Endothelial cell (in vitro differentiated cells): ENCODE measurements at places on chromosomes 1 and 21. TPM values are rescaled to one million over a fixed set of nuclear protein-coding genes. Genes with fewer than 3 reads are reported as not detected.

DNA sequence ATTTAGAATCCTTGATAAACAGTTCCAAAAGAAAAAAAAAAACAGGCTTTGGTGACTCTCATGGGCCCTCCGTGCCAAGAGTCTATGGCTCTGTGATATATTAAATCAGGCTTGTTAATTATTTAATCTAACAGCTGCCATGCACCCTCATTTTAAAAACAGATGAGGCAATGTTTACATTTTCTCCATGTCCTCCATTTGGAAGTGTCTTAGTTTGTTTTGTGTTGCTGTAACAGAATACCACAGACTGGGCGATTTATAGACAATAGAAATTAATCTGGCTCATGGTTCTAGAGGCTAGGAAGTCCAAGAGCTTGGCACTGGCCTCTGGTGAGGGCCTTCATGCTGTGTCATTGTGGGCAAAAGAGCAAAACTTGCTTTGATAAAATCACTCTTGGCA is 58.0 kb downstream of the B3GALT5 start:
- no peak for DNase-seq

CA6 gene
- total RNA-seq, result 2.5 TPM

ALG14 gene
- total RNA-seq, result 2.2 TPM

TNFRSF8 gene
- 1.9 TPM for total RNA-seq

GRCh38 chr1:28885977-28886730 is 28.2 kb upstream of the EPB41 start:
- no peak for DNase-seq

DNA sequence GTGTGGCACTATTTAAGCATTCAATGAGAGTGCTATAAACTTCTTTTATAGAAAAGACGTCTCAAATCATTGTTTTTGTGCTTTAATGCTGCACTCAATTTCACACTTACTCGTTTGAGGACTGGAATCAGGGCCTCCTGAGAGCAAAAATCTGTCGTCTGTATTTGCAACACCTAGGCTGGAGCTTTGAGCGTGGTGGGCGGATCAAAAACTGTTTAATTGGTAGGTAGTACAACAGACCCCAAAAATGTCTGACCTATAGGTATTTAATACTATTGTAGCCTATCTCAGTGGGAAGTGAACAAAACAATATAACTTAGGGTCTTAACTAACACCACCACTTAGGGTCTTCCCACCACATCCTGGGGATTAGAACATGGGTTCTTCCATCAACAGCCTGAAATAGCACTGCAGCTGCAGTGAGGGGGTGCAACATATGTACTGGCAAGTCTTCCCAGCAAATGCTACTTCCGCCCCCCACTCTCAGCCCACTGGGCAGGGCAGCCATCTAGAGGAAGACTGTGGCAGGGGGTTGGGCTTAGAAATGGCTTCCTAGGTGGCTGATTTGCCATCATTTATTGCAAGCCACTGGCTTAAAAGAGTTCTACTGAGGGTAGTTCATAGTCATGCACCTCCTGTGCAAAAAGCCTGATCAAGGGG is 48.3 kb downstream of the CD46 start:
- no peak for DNase-seq

ABCA4 gene
- 51.7 TPM for total RNA-seq

DNA sequence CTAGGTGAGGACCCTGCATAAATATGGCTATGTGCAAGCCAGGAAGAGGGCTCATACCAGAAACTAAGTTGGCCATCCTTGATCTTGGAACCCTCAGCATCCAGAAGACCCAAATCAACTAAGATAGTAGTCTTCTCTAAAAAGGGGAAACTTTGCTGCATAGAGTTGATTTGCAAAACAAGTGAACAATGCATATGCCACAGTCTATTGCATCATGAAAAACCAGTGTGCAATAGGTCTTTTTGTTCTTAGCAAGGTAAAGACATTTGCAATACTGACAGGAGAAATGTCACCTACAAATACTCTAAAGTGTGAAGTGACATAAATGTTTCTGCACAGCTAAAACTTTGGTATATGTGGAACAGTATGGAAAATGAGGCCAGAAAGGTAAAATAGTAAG is 2.0 kb upstream of the IFI16 start:
- DNase-seq, result no peak

ELAVL4 gene
- total RNA-seq, result 3.0 TPM

GRCh38 chr1:197471248-197471985 is 203.4 kb downstream of the CRB1 start:
- no peak for DNase-seq

DNA sequence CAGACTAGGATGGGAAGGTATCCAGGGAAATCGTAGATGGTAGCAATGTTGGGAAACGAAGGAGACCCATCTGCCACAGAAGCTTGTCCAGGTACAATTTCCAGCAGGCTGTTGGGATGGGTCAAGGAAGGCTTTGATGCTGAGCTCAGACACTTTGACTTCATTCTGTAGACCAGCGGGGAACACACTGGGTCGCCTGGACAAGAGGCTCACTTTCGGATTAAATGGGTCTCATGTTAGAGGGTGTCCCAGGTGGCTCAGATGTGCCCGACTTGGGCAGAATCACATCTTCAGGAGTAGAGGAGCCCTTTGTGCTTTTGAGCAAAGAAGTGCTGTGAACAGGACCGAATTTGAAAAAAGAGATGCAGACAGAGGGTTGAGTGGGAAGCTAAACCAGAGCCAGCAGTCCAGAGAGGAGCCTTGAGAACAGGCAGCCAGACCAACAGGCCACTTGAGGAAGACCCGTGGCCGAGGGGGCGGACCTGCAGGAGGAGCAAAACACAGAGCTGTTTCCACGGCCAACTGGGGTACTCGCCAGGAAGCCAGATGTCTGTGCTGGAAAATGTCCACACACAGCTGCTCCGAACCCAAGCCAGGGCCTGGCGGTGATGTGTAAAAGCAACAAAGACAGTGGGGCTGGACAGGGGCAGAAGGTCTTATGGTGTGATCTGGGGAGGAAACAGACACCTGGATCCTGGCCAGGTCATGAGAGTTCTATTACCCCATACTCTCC is 146.9 kb downstream of the AJAP1 start:
- no peak for DNase-seq

- no peak for DNase-seq
Observed at GRCh38 chr1:107454791-107455190, 314.0 kb downstream of the NTNG1 start.

DNA sequence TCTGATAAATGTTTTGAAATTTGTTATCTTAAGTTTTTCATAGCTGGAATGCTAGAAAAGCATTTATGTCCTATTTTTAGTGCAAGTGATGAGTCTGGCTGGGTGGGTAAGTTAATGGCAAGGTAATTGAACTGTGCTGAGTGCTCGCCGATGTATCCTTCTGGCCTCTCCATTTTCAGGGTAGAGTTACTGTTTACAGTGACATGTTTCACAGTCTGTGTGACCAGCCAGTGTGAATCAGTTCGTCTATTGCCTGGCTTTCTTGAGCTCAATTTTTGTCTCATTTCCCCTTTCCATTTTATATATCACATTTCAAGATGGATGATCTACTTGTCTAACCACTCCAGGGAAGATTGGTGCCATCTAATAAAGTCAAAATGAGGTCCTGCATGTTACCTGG is 44.1 kb downstream of the ITSN1 start:
- DNase-seq, result no peak

- DNase-seq, result peak; percentile 55
Observed at GRCh38 chr1:16612332-16613172, 812 bp downstream of the NBPF1 start.

VASH2 gene
- total RNA-seq, result 8.3 TPM

FAM78B gene
- total RNA-seq, result 1.3 TPM

DNA sequence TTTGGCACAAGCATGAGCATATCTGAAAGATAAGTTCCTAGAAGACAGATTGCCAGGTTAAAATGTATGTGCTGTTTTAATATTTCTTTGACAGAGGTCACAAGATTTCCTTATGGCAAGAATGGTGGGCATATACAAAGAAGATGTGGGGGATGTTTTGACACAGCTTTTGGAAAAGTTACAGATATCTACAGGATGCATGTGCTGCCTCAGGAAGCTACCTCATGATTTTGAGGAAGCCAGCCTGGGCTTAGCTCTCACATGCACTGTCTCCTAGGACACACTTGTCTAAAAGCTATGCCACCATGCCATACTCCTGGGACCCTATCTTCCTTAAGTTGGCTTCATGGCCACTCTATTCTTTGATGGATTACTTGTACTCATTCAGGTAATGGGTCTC is 99.9 kb downstream of the C1orf94 start:
- DNase-seq, result peak; percentile 11

DNA sequence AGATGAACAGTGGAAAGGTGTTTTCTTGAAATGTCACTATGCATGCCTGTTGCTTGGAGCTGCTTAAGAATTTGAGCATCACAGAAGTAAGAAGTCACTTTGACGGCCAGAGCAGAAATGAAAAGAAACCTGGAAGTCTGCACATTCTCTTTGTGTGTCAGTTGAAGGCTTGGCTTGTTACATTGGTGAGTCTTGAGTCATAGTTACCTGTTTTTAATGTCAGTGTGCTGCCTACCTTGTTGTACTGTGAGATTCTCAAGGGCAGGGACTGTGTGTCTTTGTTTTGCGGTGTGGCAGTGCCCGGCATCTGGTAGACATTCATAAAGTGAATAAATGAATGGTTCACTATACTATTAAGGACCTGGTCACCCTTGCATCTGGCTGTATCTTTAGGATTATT is 9.9 kb downstream of the OTUD3 start:
- no peak for DNase-seq

- no peak for DNase-seq
Observed at GRCh38 chr1:105591681-105592080, 1464.8 kb upstream of the PRMT6 start.

DNA sequence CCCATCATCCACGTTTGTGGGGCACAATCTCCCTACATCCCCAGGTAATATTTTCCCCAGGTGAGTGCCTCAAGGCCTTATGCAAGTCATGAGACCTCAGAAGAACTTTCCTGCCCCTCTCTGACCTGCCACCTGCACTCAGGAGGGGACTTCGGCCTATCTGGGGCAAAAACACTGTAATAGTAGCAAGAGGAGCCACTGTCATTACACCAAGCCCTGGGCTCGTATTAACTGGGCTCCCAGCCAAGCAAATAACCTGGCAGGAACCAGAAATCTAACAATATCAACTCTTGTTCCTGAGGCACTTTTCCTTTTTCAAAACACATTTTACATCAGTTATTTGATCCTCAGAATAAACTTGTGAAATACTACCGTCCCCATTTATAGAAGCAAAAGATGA is 30.9 kb downstream of the LAMB3 start:
- no peak for DNase-seq

DSTYK gene
- total RNA-seq, result 12.2 TPM

DNA sequence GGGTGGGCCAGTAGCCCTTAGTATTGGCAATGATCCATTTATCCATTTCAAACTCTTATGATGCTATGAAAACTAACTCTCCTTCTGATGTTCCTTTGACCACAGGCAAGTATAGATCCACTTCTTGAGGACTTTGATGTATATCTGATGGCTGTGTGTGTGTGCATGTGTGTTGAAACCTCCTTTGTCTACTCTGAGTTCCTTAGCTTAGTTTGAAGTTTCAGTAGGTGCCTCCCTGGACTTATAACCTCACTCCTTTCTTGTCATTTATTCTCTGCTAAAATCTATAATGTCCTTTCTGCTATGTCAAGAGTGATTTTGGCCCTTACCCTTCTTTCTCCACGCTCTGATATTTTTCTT is 409.3 kb downstream of the PRDM2 start:
- no peak for DNase-seq

DNA sequence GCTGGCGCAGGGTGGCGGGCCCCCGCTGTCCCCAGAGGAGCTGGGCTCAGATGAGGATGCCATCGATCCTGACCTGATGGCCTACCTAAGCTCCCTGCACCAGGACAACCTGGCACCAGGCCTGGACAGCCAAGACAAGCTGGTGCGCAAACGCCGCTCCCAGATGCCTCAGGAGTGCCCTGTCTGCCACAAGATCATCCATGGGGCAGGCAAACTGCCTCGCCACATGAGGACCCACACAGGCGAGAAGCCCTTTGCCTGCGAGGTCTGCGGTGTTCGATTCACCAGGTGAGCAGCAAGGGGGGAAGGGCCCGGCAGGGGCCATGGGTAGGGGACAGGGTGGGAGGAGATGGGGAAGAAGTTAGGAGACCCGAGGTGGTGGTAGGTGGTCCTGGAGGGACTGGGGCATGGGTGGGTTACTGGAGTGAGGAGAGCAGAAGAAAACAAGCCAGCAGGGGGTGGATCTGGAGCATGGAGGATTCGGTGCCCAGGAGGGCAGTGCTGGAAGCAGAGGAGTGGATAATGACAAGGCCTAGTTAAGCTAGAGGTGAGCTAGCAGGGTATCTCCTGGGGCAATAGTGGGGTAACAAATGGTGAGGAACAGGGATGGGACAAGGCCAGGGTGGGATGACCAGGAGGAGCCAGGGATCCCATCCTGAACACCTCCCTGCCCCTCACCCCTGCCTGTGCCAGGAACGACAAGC is 13.1 kb downstream of the ZBTB7B start:
- no peak for DNase-seq

CNTN2 gene
- 0.10 TPM for total RNA-seq

S100A7A gene
- not detected for total RNA-seq
